ENCODE measurements at places on chromosomes 6 and 20. TPM values are rescaled to one million over a fixed set of nuclear protein-coding genes. Genes with fewer than 3 reads are reported as not detected.

The KIF25 gene
- total RNA-seq = not detected

The SLC2A10 gene
- not detected for total RNA-seq

The BPIFB2 gene
- not detected for total RNA-seq

The KHDRBS2 gene
- total RNA-seq = 40.1 TPM

The COX4I2 gene
- total RNA-seq = not detected

The WFDC12 gene
- total RNA-seq = not detected

The GABRR1 gene
- total RNA-seq = not detected

The RPL7L1 gene
- total RNA-seq = 97.6 TPM

The ZNF318 gene
- total RNA-seq = 61.8 TPM

GRCh38 chr6:4615891-4616290 lies 160.3 kb upstream of the CDYL start:
- DNase-seq = no peak

DNA sequence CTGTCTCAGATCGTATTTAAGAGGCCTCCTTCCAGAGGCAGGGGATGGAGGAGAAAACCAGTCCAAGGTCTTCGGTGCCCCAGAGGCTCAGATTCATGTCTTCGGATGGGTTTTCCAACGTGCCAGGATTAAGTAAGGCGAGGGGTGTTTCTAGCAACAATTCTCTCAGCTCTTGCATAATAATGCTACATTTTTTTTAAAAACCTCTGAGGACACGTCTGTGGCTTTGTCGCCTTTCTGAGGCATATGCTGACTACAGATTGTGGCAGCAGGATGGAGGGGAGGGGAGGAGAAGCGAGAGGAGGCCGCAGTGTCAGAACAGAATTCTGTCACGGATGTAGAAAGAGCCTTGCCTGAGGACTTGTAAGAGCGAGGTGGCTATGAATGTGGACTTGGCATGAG lies 17.7 kb upstream of the CCDC167 start:
- DNase-seq = no peak

- no peak for DNase-seq
Observed at GRCh38 chr6:110816677-110817076, 1.4 kb upstream of the CDK19 start.

DNA sequence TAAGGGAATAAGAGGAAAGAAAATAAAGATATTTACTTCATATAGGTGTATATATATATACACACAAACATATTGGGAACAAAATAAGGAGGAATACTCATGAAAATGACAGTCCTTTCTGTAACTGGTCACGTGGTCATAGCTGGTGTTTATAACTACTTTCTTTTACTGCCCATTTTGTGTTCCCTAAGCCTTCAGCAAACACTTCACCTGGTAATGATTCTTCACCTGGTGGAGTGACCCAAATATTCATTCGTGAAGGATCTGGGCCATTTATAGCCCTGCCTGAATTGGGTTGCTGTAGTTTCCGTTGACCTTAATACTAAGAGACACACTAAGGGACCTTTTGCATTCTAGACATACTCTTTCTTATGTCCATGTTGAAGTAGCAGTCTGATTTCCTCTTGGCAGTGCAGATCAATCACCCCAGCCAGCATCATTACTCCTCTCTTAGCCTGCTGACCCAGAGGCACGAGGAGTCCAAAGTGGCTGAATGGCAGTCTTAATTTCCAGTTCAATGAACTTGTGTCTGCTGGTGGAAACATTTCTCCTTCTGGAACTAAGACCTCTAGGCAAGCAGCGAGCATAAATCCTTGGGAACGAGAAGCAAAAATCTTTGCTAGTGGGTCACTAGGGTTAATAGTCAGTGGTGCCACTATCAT lies 39.9 kb upstream of the IYD start:
- DNase-seq = no peak

DNA sequence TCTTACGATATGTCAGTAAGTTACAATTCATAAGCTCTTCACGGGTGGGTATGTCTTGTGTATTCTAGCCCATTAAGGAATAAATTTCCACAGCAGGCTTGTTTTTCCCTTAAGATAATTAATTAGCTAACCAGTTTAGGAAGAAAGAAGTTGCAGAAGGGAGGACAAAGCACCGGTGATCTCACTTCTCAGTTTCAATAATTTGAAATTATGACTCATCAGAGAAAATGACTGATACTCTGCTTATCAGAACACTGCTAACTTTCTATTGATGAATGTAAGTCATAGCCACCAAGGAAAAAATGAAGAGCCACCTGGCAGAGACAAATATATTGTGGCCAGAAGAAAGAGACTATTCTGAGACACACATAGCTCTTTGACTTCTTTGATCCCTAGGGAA lies 35.0 kb upstream of the ENTPD6 start:
- DNase-seq = no peak

DNA sequence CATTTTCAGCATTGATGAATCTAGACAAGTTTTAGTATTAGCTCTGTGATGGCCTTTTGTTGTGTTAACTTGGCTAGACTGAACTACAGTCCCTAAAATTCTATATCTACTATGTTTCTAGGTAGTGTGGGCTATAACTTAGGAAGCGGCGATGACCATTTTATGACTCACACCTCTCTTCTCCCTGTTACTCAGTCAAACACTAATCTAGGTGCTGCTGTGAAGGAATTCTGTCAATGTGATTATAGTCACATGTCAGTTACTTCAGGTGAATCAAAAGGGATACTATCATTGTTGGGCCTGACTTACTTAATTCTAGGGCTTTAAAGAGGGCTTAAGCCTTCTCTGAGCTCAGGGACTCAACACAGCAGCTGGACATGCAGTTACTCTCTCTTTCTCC lies 691.5 kb upstream of the MAP3K7 start:
- DNase-seq = no peak

DNA sequence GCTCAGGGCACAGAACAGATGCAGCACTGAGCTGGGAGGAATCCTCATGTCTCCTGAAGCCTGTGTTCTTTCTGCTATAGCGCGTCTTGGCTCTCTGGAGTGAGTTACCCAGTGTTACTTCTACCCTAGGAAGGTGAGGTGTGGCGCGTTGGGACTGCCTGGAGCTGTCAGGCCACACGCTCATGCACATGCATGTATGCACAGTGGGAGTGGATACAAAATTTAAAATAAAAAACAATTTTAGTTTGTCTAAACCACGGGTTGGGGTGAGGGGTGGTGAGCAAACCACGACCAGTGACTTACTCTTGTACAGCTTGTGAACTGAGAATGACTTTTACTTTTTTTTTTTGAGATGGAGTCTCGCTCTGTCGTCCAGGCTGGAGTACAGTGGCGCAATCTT lies 298.6 kb upstream of the SUPT3H start:
- DNase-seq = peak; percentile 33

- DNase-seq = no peak
Observed at GRCh38 chr6:36933102-36933501, 21.4 kb upstream of the PI16 start.

- no peak for DNase-seq
Observed at GRCh38 chr6:107488174-107488874, 1.6 kb upstream of the SOBP start.

DNA sequence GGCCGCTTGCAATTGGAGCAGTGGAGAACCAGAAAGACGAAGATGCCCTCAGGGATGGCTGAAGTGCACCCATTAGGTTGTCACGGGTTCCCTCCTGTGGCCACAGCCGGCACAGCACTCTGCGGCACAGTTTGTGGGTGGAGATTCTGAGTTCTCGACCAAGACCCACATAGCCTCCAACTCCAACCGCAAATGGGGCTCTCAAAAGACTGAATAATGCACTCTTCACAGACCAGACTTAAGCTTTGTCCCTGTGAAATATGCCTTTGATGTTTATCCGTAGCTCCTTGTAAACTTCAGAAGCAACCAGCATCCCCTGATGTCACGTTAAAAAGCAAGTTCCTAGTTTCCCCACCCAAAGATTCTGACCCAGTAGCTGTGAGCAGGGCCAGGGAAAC lies 934 bp upstream of the CST9 start:
- peak; percentile 87 for DNase-seq

- no peak for DNase-seq
Observed at GRCh38 chr6:118897386-118897785, 3.4 kb downstream of the ASF1A start.

GRCh38 chr20:4578375-4578774 lies 143.3 kb upstream of the PRND start:
- DNase-seq = no peak

DNA sequence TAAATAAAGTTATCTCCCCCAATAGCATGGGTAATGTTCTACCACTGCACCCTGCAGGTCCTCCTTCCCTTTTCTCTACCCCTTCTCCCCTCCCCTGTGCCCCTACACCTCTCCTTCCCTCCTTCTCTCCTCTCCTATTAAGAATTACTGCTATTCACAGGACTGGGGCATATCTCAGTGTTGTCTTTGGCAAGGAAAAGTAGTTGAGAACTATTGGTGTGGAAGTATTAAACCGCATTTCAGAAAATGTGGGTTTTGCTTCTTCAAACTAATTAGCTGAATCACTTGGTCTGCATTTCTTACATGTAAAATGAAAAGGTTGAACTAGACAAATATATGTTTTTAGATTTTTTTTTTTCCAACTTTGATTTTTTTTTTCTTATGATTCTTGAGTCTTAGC lies 296.3 kb downstream of the CDKAL1 start:
- no peak for DNase-seq

GRCh38 chr20:10250902-10251301 lies 32.3 kb downstream of the SNAP25 start:
- DNase-seq = no peak

- peak; percentile 58 for DNase-seq
Observed at GRCh38 chr6:147382945-147383554, 125.4 kb upstream of the SAMD5 start.

DNA sequence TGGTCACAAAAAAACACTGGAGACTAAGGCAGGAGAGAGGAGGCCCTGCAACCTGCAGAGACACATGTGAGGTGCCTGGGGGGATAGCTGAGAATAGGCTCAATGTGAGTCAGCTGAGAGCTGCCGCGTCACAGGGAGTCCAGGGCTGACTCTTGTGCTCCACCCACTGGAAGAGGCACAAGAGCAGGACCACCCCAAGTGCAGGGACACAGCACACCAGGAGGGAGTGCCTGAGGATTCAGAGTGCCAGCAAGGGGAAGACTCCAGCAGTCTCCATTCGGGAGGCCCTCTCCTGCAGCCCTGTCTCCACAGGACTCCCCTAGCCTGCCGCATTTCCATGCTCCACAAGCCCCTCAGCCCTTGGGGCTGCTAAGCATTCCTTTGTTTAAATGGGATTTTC lies 105.5 kb downstream of the HUS1B start:
- no peak for DNase-seq

DNA sequence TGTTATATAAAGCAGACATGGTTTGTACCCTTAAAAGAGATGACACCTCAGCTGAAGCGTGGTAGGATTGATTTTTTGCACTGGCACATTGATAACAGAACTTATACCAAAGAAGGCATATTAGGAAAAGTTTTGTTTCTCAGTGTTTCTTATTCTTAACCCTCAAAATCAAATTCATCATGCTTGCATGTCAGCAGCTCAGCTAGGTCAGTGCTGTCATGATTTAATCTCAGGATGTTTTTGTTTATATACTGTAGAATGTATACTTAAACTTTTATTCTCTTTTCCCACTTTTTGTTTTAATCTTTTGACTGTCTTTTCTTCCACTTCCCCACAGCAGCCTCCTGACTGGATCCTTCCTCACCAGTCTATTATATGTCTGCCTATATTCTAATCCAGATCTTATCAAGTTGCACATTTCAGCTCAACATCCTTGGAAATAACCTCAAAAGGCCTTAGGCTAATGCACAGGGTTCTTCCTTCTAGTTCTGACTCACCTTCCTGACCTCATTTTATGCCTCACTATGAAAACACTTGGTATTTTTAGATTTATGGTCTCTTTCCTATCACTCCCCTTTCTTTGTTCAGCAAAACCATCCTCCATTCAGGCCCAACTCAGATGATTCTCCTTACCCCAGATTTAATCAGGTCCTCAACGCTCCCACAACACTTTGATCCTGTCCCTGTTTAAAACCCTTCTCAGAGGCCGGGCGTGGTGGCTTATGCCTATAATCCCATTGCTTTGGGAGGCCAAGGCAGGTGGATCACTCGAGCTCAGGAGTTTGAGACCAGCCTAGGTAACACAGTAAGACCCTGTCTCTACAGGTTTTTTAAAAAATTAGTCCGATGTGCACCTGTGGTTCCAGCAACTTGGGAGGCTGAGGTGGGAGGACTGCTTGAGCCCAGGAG lies 7.2 kb downstream of the HEBP2 start:
- DNase-seq = no peak

- DNase-seq = peak; percentile 54
Observed at GRCh38 chr20:9974324-9974723, 60.5 kb upstream of the ANKEF1 start.

DNA sequence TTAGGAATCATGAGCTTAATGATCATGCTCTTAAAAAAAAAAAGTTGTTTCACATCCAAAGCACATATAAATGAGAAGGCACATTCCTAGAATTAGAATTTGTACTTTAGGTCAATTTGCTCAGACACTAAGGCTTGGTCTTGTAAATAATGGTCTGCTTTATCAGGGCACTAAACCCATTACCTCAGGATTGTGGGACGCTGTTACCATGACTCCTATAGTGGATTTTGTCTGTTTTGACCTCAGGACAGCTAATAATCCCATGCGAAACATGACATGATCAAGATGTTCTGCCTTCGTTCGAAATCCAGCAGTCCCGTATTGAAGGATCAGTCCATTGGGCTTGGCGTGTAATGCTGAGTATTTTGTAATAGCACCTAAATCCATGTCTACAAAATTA lies 2.4 kb downstream of the PGM3 start:
- no peak for DNase-seq

- no peak for DNase-seq
Observed at GRCh38 chr6:106591111-106591825, 38.0 kb downstream of the RTN4IP1 start.

DNA sequence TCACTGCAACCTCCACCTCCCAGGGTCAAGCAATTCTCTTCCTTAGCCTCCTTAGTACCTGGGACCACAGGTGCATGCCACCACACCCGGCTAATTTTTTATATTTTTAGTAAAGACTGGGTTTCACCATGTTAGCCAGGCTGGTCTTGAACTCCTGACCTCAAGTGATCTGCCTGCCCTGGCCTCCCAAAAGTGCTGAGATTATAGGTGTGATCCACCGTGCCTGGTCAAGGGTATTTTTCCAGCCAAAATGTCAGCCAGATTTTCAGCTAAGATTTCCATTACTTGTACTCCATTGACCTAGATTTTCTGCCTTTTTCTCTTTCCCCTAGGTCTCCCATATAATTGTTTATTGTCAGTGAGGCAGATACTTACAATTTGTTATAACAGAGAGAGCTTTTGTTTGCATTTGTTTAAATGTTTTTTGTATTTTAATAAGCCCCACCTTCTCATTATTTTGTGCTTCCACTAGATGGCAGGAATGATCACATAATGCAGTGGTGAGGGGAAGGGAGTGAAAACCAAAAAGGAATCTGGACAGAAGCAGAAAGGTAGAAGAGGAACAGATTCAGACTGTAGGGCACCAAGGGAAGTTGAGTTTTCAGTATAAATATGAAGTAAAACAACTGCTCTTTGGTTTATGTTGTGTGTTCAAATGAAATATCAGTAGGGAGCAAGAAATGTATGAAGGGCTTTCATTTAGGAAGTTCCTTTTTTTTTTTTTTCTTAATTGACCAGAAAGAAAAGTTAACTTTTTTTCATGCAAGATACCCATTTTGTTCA lies 29.7 kb downstream of the RPF2 start:
- DNase-seq = peak; percentile 68

- DNase-seq = peak; percentile 64
Observed at GRCh38 chr6:56699066-56699654, 56.5 kb upstream of the DST start.
